ENCODE measurements at places on chromosomes 2 and 18.

DNA sequence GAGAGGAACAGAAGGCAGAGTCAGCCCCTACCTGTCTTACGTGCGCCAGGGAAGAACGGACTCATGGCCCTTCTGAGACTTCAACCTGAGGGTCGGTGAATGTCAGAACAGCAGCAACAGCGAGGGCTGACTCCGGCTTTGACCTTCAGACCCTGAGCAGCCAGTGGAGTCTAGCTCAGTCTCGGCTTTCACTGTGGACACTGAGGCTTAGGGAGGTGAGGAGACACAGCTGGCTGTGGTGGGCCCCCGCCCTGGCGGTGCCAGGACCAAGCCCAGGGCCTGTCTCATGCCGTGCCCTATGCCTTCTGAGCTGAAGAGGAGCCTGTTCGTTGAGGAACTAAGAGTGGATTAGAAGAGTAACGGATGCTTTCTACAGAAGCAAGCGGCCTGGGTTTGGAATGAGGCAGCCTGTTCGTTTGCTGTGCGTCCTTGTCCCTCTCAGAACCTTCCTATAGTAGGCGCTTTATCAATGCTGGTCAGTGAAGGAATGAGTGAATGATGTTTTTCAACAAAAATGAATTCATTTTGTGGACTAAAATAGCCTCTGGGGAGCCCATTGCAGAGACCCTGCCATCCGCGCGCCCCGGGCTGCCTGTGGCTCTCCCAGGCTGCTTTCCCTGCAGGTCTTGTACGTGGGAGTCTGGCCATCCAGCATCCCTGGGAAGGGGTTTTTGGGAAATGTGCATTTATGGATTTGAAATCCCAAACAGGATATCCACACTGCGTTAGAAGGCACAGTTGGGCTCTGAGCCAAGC lies 38.9 kb downstream of the ASB1 start:
- DNase-seq = no peak

GRCh38 chr18:55748227-55748738 lies 160.3 kb upstream of the TCF4 start:
- DNase-seq = no peak

DNA sequence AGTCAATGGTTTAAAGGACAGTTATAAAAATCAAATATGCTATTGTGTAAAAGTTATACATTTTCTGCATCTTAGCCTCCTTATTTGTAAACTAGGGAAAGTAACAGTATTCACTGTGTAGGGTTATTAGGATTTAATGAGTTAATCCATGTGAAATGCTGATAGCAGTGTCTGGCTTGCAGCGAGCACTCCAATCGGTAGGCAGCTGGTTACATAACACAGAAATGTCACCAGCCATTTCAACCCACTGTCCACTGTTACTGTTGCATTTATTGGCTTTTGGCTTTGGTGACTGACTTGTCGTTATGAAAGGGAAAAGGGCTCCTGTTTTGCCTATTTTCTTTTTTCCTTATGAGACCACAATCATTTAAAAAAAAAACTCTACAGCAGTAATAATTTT lies 38.9 kb downstream of the ID2 start:
- DNase-seq = no peak

DNA sequence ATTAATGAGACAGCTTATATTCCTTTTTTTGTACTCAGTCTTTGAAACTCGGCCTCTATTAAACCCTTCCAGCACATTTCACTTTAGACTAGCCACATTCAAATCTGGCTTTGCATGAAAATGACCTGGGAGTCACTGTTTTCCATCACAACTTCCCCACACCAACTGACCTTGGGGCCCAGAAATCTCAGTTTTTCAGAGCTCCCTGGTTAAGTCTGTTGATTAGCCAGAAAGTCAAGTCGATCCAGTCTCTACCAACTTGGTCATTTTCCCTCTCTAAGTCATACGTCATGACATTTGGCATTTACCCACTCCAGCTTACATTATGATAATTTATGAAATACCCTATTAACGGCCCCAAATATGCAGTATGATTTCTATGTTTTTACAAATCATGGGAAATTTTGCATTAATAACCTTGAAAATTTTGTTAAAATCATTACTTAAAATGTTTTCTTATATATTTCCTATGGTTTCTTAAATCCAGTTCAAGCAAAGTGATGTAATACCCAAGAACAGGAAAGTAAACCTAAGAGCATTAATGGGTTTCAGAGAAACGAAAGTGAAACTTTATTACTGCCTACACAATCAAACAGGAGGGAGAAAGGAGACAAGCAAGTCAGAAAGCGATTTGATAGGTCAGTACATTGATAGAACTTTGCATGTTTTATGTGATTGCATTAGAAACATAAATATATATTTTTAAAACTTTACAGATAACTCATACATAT lies 77.1 kb downstream of the SPATS2L start:
- DNase-seq = no peak

DNA sequence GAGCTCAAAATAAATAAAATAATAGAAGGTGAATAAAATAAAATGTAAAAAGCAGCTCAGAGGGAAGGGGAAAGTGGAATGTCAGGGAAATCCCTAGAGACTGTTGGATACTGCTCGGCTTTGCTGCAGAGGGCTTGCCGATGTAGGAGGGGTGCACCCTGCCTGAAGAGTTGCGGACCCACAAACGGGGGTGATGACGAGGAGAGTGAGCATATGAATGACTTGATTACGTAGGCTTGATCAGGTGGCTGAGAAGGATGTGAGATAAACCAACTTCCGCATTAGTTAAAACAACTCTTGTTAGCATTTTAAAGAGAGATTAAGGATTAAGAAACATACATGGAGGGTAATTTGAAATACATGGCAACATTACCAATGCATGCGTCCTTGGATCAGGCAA lies 21.0 kb upstream of the TMEM237 start:
- no peak for DNase-seq

DNA sequence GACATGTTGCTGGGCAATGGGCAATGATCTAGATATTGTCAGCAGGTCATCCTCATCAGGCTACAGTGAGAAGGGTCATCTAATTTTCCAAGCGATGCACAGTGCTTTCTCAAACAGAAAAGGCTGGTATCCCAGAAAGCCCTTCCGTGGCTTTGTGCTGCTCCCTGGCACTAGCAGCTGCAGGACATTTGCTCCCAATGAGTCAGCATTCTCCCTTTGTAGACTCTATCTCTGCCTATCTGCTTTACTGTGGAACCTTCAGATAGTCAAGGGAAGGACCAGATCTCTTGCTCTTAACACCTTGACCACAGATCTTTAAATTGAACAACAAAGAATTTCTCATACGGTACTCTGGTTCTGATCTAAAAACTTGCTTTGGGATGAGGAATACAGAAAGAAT lies 101.4 kb downstream of the CDH2 start:
- no peak for DNase-seq

DNA sequence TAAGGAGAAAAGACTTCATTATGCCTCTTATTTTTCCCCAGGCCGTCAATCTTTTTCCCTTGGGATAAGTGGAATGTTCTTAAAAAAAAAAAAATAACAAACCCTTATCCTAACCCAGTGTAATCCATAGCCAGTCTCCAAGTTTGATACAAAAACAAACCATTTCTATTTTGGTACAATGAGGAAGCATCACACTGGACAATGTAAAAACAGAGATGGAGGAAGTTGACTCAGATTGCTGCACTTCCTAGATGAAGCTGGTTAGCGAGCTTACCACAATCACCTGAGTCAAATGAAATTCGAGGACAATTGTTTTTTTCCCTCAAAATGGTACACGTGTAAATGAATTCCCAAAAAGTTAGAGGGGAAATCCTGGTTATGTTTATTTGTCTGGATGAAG lies 259.7 kb downstream of the TCF4 start:
- no peak for DNase-seq

- no peak for DNase-seq
Observed at GRCh38 chr2:84701880-84702279, 179.0 kb downstream of the TRABD2A start.

DNA sequence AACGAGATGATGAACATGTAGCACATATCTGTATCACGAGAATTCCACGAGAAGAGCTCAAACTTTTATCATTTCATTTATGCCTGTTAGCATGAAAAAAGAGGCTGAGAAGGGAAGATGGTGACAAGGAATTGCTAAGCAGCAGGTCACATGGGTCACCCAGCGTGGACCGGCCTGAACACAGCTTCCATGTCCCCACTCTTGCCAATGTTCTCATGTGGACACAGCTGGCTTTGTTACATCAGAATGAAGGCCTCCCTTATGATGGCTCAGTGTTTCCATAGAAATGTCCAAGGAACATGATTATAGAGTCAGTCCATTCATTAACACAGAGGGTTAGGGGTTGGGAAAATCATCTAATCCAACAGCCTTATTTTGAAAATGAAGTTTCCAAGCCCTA lies 215.4 kb downstream of the CMPK2 start:
- no peak for DNase-seq

DNA sequence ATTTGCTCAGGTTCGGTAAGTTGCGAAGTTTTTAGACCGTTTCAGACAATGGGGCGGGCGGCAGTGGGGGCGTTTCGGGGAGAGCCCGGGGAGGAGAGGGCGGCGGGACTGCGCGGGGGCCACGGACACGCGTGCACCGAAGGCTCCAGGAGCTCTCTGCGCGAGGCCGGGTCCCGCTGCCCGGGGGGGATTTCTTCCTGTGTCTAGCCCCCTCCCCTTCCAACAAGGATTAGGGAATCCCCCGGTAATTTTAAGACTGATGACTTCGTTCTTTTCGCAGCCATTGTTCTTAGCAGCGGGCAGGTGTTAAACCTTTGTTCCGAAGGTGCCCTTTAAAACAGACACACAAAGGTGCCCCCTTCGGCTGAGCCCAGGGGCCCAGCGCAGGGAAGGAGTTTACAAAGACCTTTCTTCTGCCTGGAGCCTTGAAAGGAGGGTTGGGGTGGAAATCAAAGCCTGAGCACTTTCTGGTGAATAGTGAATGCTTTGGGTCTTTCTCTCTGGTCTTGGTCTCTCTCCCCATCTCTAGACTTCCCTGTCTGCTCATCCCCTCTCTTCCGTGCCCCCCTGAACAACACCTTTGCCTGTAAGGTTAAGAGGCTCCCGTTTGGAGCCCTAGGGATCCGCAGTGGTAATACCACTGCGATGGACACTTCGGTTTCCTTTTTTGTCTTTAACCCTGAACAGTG lies 2.1 kb downstream of the TRIB2 start:
- peak; percentile 17 for DNase-seq

- DNase-seq = no peak
Observed at GRCh38 chr2:9303528-9304225, 97.1 kb downstream of the ASAP2 start.

DNA sequence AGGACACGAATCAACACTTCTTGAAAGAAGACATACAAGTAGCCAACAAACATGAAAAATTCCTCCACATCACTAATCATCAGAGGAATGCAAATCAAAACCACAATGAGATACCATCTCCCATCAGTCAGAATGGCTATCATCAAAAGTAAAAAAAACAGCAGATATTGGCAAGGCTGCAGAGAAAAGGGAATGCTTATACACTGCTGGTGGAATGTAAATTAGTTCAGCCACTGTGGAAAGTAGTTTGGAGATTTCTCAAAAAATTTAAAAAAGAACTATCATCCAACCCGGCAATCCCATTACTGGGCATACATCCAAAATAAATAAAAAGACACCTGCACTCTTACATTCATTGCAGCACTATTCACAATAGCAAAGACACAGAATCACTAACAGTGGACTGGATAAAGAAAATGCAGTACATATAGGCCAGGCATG lies 78.7 kb downstream of the GRB14 start:
- DNase-seq = no peak

DNA sequence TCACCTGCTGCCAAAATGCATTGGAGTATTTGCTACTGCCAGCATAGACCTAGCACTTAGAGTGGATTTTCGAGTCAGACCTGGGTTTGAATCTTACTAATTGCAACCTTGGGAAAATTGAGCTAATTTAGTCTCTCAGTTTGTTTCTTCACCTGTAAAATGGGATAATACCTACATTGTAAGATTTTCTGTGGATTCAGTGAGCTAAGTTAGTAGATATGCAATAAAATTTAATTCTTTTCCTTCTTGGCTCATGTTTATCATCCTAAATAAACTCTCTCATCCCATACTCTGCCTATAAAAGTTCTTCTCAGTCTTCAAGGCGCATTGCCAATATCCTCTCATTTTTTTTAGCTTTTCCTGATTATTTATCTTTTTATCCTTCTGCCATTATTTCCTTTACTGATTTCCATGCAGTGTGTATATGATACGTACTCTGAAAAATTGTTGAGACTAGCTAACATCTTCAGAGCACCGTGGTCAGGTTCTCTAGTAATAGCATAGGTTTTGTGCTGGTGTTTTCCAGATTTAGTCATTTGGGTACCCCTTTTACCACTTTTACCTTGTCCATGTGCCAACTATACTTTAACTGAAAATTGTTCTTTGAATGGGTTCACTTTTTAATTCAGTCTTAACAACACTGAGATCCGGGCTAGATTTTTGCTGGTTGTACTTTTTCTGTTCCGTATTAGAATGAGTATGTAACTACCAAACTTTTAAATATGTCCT lies 7.3 kb downstream of the CEP192 start:
- DNase-seq = no peak

DNA sequence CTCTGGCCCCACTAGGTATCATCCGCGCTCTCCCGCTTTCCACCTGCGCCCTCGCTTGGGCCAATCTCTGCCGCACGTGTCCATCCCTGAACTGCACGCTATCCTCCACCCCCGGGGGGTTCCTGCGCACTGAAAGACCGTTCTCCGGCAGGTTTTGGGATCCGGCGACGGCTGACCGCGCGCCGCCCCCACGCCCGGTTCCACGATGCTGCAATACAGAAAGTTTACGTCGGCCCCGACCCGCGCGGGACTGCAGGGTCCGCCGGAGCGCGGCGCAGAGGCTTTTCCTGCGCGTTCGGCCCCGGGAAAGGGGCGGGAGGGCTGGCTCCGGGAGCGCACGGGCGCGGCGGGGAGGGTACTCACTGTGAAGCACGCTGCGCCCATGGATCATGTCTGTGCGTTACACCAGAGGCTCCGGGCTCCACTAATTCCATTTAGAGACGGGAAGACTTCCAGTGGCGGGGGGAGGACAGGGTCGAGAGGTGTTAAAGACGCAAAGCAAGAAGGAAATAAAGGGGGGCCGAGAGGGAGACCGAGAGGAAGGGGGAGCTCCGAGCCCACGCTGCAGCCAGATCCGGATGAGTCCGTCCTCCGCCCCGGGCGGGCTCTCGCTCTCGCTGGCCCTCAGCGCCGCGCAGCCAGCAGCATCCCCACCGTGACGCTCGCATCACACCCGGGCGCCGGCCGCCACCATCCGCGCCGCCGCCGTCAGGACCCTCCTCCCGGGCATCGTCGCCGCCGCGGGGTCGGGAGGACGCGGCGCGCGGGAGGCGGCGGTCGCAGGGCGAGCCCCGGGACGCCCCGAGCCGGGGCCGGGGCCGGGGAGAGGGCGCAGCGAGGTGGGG lies 664 bp downstream of the NETO1 start:
- no peak for DNase-seq

GRCh38 chr2:29724282-29724681 lies 197.1 kb downstream of the ALK start:
- DNase-seq = no peak

GRCh38 chr18:62571037-62571436 lies 48.2 kb downstream of the ZCCHC2 start:
- DNase-seq = no peak

- DNase-seq = no peak
Observed at GRCh38 chr18:24543795-24544498, 83.5 kb downstream of the HRH4 start.

- no peak for DNase-seq
Observed at GRCh38 chr2:58447586-58447985, 206.5 kb upstream of the FANCL start.

GRCh38 chr2:197577446-197577845 lies 61.6 kb downstream of the MOB4 start:
- DNase-seq = no peak

- no peak for DNase-seq
Observed at GRCh38 chr18:35497027-35497369, 762 bp downstream of the INO80C start.
